Esophagus squamous epithelium (tissue), 5 donors: ENCODE measurements at places on chromosomes 6 and 20.

GRCh38 chr20:19017104-19017690 is 195.2 kb upstream of the SLC24A3 start:
- DNase-seq: no peak

DNA sequence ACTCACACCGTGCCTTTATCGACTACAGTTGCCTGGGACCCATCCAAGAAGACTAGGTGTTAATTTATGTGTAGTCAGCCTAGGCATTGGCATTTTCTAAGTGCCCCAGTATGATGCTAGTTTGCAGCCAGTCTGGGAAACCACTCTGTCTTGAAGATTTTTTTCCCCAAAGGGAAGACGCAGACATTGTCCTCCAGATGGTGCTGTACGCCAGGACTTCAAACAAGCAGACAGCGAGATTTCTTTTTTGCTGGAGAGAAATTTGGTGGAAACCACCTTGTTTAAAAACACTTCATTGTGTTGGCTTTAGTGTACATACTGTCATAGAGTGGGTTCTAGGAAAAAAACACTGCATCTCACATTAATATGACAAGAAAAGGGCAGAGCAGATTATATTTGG is 30.0 kb downstream of the ALDH5A1 start:
- DNase-seq: no peak

- DNase-seq: no peak
Measured at GRCh38 chr6:143183666-143184065, 123.0 kb downstream of the AIG1 start.

DNA sequence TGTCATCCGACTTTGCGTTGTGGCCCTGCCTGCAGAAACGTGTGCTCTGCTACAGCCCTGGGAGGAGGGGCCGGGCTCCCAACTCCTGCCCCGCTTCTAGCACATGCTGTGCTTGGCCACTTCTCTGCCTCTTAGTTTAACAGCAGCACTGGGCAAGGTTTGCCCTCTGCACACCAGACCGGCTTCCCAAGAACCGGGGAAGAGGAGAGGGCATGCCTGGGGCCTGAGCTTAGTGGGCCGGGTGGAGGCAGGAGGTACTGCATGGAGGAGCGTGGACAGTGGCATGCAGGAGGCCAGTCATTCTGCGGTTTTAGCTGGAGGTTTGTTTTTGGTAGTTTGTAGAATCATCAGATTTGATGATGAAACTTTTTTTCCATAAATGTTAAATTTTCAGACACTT is 45.5 kb downstream of the CEP43 start:
- no peak for DNase-seq

DNA sequence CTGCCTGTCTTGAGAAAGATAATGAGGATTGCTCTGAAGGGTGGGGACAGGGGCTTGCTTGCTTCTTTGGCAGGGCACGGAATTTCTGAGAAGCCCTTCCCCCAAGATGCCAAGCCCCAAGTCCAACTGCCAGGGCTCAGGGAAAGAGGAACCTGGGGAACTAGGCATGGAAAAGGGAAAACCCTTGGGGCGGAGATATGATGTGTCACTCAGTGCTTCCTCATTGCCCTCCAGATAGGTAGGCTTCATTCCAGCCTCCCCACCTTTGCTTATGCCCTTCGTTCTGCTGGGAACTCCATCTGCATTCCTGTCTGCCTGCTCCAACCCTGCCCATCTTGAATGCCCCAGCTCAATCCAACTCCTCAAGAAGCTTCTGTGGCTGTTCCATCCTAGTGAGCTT is 61.2 kb downstream of the VEGFA start:
- DNase-seq: no peak

DNA sequence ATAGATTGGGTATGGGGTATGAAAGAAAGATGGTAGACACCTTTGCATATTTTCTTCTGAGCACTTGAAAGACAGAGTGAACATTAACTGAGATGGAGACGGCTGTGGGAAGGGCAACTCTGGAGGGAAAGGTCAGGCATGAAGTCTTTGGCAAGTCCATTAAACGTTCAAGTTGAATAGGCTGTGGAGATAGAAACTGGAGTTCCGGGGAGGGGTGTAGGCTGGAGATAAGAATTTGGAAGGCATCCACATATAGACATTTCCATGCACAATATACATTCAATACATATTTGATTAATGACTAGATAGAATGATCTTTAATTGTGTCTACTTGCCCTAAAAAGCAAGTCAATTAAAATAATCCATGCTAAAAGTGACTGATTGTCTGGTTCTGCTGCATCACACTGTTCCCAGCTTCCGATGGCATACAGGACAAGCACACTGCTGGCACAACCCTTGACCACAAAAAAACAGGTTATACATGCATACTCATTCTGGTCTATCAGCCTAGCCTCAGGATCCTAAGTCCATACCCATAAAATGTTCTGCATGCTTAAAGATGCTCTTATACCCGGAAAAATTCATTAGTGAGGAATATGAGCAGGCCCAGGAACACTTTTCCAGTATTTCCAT is 1.9 kb upstream of the MYLK4 start:
- no peak for DNase-seq

GRCh38 chr6:39608652-39609345 is 116.4 kb downstream of the KIF6 start:
- DNase-seq: no peak

DNA sequence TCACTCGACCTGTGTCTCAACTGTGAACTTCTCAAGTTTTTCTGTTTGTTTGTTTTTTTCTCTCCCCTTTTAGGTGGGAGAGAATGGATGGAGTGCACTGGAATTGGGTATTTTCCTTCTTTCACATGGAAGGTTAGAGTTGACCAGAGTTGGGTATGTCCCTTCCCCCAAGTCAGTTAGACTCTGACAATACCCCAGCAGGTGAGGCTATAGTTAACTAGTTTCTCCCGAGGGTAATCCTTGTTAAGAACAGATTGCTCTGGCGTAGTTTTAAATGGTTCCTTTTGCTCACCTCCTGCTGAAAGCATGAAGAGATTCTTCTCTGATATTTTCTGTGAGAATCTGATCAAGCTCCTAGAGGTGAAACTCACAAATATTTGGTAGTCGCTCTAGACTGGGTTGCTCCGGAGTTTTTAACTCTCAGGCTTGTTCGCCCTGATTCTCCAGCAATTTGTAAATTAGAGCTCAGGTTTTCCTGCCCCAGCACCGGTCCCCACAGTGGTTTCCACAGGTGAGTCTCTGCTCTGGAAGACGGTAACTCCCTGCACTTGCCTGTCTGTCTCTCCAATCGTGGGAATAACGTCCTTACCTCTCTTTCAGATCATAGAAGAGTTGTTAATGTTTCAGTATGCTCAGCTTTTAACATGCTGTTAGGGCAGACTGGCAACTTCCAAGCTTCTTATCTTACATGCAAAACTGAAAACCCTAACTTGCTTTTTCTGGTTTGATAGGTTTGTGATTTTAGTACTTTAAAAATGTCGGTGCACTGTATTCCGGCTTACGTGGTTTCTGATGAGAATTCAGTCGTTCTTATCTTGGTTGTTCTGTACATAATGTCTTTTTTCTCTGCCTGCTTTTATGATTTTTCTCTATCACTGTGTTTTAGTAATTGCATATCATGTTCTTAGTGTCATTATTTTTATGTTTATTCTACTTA is 111.2 kb upstream of the HIVEP1 start:
- no peak for DNase-seq

GRCh38 chr6:138847884-138848283 is 52.0 kb downstream of the ECT2L start:
- no peak for DNase-seq

GRCh38 chr6:26202811-26203583 is 115.8 kb downstream of the HFE start:
- no peak for DNase-seq

DNA sequence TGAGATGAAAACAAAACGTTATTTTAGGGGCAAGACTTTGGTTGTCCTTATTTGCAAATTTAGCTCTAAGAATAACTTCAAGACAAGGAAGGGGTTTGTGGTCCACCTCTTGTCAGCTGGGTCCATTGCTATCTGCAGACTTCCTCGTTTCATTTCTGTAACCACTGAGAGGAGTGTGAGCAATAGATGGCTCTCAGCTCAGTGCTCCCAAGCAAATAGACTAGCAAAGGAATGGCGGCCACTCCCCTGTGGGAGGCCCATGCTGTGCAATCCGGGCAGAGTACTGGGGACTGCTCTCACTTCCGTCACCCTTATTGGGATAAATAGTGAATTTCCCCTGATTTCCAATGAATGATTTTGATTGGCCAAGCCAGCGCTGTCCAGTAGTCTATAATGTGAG is 176.6 kb downstream of the ZDHHC14 start:
- DNase-seq: no peak

GRCh38 chr20:40984496-40984895 is 44.1 kb upstream of the TOP1 start:
- DNase-seq: no peak

DNA sequence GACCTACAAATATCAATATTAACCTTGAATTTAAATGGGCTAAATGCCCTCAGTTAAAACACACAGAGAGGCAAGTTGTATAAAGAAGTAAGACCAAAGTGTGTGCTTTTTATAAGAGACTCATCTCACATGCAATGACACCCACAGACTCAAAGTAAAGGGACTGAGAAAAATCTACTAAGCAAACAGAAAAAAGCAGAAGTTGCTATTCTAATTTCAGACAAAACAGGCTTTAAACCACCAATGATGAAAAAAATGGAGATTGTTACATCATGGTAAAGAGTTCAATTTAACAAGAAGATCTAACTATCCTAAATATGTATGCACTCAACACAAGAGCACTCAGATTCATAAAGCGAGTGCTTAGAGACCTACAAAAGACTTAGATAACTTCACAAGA is 741.9 kb upstream of the MARCKS start:
- DNase-seq: no peak

- no peak for DNase-seq
Measured at GRCh38 chr6:46949632-46950280, 28.0 kb upstream of the ADGRF5 start.

DNA sequence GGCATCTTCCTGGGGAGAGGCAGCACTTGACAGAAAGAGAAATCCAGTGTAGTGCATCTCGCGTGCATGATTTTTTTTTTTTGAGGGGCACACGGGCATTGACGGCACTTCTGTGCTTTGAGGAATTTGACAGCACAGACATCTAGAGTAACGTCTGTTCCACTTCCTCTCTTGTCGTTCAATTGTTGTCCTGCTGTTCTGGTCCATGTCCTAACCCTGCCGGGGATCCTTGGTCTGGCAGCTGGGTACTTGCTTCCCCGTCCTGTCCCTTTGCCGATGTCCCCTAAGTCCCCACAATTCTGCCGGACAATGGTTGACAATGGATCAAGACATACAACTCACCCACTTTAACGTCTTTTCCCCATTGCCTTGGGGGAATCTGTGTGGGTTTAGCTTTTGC is 46.0 kb upstream of the NAA20 start:
- DNase-seq: no peak

DNA sequence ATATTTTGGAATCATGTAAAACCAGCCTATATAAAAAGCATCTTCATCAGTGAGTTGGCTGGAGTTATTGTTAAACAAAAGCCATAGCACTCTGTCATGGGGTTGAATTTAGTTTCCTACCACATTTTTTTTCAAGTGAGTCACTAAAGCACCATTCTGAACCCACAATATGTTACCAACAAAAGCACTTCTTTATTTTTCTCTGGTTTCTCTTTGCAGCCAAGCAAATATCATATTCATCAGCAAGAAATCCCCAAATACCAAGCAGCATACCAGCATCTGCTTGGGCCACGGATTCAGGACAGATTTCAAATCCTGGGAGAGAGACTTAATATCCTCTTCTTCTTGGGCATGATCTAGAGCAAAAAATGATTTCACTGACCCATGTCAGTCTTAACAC is 441.4 kb downstream of the BCKDHB start:
- no peak for DNase-seq

DNA sequence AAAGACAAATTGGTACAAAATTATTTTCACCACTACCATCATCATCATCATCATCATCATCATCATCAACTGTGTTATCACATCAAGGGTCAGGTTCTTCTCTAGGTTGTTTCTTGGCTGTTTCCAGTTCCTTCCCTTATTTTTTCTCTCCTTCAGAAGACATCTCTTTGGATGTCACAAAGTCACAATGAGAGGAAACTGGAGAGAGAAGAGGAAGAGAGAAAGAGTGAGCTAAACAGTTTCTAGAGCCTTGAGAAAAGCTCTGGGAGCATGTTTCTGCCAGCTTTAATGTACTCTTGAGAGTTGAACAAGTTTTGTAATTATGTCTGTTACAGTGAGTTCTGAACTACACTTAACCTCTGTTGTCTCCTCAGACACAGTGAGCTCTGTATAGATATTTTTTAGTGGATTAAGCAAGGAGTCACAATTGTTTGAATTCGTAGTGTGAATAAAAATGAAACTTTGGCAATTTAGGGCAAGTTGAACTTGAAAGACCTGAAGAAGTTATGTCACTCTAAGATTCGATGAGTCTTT is 123.0 kb upstream of the AKIRIN2 start:
- DNase-seq: no peak

- no peak for DNase-seq
Measured at GRCh38 chr6:163232015-163232523, 182.4 kb upstream of the QKI start.

GRCh38 chr6:16181439-16182297 is 52.8 kb downstream of the MYLIP start:
- no peak for DNase-seq

DNA sequence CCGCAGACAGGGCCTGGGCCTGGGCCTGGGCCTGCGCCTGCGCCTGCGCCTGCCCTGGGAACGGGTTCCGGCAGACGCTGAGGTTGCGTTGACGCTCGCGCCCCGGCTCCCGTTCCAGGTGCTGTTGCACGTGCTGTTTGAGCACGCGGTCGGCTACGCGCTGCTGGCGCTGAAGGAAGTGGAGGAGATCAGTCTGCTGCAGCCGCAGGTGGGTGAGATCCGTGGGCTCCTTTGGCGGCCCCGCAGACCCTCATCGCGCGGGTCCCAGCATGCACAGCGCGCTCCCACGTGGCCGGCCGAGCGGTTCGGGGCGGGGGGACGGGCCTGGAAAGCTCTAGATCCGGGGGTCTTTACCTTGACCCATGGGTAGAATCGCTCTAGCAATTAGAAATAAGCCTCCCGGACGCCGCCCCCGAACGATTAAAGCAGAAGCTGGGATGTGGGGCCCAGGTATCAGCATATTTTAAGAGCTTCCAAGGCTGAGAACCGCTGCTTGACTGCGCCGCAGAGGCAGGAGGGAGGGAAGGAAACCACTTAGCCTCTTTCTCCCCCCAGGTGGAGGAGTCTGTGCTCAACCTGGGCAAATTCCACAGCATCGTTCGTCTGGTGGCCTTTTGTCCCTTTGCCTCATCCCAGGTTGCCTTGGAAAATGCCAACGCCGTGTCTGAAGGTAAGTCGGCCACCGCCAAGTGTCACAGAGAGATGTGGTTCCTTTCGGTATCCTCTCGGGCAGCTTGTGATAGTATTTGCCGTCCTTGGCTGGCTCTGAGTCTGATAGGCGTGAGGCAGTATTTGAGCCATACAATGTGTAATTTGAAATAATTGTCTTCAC is 508 bp downstream of the NOP56 start:
- DNase-seq: no peak

DNA sequence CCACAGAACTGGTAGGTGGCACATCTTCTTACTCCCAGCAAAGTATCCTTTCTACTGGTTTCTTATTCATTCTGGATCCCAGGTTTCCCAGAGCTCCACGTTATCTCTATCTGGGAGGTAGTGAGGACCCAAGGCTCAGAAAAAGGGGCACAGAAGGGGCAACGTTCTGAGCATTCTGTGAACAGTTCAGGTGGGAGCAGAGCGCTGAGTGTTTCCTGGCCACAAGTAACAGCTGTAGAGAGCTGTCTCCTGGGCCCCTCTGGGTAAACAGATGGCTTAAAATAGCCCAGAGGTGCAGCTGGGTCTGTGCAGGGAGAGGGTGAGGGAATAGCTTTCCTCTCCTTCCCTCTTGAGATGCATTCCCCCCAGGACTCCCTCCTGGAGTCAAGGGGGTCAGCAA is 2.1 kb downstream of the APOBEC2 start:
- no peak for DNase-seq
